ENCODE measurements at places on chromosomes 7 and 10. TPM values are rescaled to one million over a fixed set of nuclear protein-coding genes. Genes with fewer than 3 reads are reported as not detected.

The CHPF2 gene
- 19.5 TPM for total RNA-seq

The NUTM2A gene
- total RNA-seq: 0.59 TPM

The CLDN12 gene
- total RNA-seq: 30.6 TPM

The MRPL32 gene
- total RNA-seq: 47.5 TPM

The ZNF853 gene
- 0.05 TPM for total RNA-seq

The ATG9B gene
- 2.1 TPM for total RNA-seq

The GIMAP8 gene
- total RNA-seq: 0.15 TPM

DNA sequence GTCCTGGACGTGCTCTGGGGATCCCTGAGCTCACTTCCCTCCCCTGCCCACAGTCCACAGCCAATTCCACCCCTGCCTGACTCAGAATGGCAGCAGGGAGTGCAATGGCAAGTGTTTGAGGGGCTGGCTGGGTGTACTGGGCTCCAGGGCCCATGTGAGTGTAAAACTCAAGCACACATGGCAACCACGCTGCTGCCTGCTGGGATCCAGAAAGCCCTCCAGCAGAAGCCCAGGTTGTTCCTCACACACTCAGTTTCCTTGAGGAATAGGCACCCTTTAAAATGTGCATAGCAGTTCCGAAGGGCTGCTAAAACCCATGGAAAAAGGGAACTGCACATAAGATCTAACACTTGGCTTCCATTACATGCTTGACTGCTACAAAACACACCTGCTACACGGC is 11.3 kb upstream of the ATP6V0A4 start:
- H3K4me1 ChIP-seq: no peaks in the 10 kb centered on the region
- H3K27me3 ChIP-seq: no peaks in the 10 kb centered on the region
- no peak overlapping the region for H3K27ac ChIP-seq

GRCh38 chr10:47081264-47081663 is 170.0 kb downstream of the PTPN20 start:
- no peak overlapping the region for H3K27ac ChIP-seq
- no peak for DNase-seq
- no peaks in the 10 kb centered on the region for H3K4me1 ChIP-seq
- H3K27me3 ChIP-seq: no peaks in the 10 kb centered on the region

DNA sequence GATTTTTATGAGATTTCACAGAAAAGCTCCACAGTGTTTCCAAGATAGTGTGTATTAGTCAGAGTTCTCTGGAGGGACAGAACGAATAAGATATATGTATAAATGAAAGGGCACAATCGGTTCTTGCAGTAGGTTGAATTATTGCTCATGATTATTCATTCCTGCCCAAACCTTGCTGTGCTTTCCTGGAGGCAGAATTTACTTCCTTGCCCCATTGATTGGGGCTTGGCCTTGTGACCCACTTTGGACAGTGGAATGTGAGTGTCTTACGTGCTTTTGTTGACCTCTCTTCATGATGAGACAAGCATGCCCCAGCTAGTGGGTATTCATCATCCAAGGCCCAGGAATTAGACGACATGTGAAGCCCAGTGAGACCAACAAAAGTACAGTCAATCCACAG is 53.0 kb upstream of the ABCB5 start:
- no peaks in the 10 kb centered on the region for H3K36me3 ChIP-seq
- DNase-seq: no peak
- H3K27ac ChIP-seq: no peak overlapping the region
- H3K4me3 ChIP-seq: no peak overlapping the region

DNA sequence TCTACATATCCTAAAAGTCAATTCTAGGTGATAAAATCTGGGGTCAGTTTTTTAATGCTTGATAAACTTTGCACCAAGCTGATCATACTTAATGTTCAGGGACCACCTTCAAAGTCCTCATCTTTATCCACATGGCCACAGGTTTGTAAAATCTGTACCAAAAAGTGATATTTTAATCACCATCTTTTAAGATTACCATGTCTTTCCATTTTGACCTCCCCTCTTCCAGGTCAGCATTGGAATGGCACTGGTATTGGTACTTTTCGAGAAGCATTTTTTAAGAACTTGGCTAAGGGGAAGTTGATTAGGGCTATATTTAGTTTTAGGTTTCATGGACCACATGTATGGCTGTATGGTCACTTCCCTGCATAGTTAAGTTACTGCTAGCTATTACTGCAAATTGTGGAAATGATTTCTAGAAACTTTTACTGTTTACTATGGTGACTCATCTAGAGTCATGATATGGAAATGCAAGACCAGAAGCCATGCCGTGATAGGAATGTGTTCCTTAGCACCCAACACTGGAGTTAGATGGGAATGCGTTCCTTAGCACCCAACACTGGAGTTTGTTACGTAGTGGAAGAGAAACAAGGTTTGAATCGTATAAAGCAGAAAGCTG is 50.8 kb upstream of the ABLIM1 start:
- no peak overlapping the region for H3K4me3 ChIP-seq
- H3K27me3 ChIP-seq: no peaks in the 10 kb centered on the region
- no peak overlapping the region for H3K27ac ChIP-seq
- peak; percentile 52 for DNase-seq
- peaks cover 19% of the 10 kb centered on the region for H3K4me1 ChIP-seq
- no peaks in the 10 kb centered on the region for H3K36me3 ChIP-seq

DNA sequence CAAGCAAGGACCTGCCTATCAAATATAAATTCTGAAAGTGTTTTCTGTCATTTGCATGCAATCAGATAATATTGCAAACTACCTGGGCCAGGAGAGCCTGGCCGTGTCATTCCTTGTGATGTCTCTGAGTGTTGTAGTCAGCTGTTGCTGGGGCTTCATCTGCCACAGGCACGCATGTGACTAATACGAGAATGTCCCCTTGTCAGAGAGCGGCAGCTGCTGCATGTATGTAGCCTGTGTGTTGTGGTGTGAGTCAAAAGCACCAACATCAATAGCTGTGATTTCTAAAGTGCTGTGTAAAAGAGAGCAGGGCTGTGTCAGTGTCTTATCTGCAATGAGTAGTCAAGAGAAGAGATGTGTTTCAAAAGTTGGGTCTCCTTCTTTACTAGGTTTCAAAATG is 155.4 kb downstream of the POU6F2 start:
- no peak overlapping the region for H3K27ac ChIP-seq
- 0 out of 2 replicates have a peak, but pooled peaks cover 7% of the 10 kb centered on the region for H3K27me3 ChIP-seq
- no peaks in the 10 kb centered on the region for H3K4me1 ChIP-seq

DNA sequence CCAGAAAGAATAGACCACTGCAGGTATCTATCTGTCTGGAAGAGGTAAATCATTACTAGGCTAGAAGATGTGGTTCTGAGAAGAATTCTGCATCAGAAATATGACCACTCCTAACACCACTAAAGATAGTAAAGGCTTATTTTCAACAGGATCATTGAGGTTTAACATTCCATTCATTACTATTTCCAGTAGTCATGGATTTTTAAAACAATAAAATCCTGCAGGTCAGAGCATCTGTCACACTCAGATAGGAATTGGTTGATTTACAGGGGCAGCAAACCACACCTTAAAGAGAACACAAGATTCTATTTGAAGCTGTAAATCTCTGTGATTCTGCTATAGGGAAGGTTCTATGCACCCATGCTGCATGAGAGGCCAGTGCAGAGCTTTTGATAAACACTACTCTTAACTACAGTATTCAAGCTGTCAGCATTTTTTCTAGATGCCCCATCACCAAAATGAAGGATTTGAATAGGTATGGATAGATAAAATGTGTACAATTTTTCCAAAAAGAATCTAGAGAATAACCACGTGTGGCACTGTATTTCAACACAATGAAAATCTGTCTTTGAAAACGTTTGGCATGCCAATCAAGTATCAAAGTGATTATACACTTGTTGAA is 14.6 kb downstream of the LRRC17 start:
- peaks cover 14% of the 10 kb centered on the region for H3K4me1 ChIP-seq
- H3K27me3 ChIP-seq: no peaks in the 10 kb centered on the region
- no peak overlapping the region for H3K4me3 ChIP-seq
- DNase-seq: no peak
- H3K36me3 ChIP-seq: no peaks in the 10 kb centered on the region

- H3K4me3 ChIP-seq: no peak overlapping the region
- H3K27ac ChIP-seq: no peak overlapping the region
- H3K4me1 ChIP-seq: no peaks in the 10 kb centered on the region
- no peaks in the 10 kb centered on the region for H3K27me3 ChIP-seq
Measured at GRCh38 chr10:88764110-88764509, 4.3 kb downstream of the LIPN start.

DNA sequence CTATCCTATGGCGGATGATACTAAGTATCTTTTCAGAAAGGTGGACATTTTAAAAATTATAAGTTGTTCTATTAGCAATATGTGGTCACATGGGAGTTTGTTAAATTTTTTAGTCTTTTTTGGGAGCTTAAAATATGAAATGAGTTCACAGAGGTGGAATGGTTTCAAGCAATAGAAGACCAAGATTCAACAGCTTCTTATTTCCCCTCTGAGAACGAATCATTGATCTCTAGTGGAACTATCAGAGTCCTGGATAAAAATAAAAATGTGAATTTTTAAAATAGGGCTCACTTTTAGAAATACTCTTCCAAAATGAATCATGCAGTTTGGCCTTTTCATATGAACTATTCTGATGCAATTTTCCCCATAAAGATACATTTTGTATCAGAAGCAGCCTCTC is 467.7 kb upstream of the KLF6 start:
- no peaks in the 10 kb centered on the region for H3K36me3 ChIP-seq
- H3K4me3 ChIP-seq: no peak overlapping the region
- no peak for DNase-seq
- no peak overlapping the region for H3K27ac ChIP-seq

GRCh38 chr7:136134503-136134902 is 157.3 kb upstream of the MTPN start:
- DNase-seq: no peak
- no peaks in the 10 kb centered on the region for H3K27me3 ChIP-seq
- no peaks in the 10 kb centered on the region for H3K36me3 ChIP-seq
- no peaks in the 10 kb centered on the region for H3K4me1 ChIP-seq
- no peak overlapping the region for H3K4me3 ChIP-seq

DNA sequence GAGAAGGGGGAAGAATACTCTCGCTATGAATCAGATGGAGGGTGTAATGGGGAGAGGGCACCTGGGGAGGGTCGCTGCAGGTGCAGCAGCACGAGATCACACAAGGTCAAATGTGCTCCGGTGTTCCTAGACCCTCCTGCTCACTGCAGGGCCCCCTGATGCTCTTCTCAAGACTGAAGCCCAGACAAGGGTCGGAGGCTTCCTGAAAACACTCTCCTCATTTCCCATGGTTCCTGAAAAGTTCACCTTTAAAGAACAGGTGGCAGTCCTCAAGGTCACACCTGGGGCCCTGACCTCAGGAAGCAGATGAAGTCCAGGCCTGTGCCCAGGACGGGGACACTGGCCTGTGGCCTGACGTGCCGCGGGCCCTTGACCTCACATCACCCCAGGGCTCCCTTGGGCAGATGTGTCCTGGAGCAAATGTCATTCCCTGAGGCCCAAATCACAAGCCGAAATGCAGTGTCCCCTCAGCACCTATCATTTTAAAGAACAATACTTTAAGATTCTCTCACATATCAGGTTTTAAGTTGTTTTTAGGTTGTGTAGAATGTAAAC is 289.8 kb downstream of the GLRX3 start:
- H3K4me1 ChIP-seq: no peaks in the 10 kb centered on the region
- no peak overlapping the region for H3K4me3 ChIP-seq
- no peak for DNase-seq
- H3K36me3 ChIP-seq: no peaks in the 10 kb centered on the region
- H3K27ac ChIP-seq: no peak overlapping the region

GRCh38 chr10:104251443-104251842 is 3.2 kb upstream of the GSTO1 start:
- no peaks in the 10 kb centered on the region for H3K36me3 ChIP-seq
- no peak for DNase-seq
- no peaks in the 10 kb centered on the region for H3K27me3 ChIP-seq
- no peak overlapping the region for H3K4me3 ChIP-seq
- H3K27ac ChIP-seq: no peak overlapping the region

DNA sequence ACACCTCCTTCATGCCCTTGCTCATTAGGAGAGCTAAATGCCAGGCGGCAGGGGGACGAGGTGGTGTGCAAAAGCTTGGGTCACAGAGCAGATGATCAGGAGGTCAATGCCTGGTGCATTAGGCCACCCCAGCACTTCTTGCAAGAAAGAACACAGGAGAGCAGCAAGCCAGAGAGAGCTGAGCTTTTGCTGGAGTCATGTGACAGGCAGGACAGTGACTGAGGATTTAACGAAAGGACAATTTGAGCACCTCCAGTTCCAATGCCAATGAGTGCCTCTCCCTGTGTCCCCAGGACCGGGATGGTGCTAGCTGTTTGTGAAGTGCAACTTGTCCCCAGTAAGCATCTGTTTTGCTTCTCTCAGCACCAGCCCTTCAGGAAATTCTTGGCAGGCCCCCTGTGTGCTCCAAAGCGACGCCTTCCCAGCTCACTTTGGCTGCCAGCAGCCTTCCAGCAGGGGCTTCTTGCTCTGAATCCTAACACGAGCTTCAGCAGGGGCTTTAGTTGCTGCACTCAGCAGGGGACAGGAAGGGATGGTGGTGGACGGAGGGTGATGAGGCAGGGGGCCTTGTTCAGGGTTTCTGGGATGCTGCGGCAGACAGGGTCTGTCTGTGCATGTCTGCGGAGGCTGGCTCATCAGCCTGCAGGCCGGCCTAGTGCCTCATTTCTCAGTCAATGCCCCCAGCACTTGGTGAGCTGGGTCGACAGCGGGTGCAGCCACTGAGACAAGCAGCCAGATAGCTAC is 368.1 kb downstream of the RPS24 start:
- no peaks in the 10 kb centered on the region for H3K4me1 ChIP-seq
- no peak for DNase-seq
- no peak overlapping the region for H3K27ac ChIP-seq
- H3K4me3 ChIP-seq: no peak overlapping the region
- H3K27me3 ChIP-seq: no peaks in the 10 kb centered on the region
- no peaks in the 10 kb centered on the region for H3K36me3 ChIP-seq

GRCh38 chr10:25907261-25907660 is 26.8 kb upstream of the MYO3A start:
- H3K4me1 ChIP-seq: no peaks in the 10 kb centered on the region
- H3K36me3 ChIP-seq: no peaks in the 10 kb centered on the region
- no peak overlapping the region for H3K27ac ChIP-seq
- H3K4me3 ChIP-seq: no peak overlapping the region
- H3K27me3 ChIP-seq: peaks cover 6% of the 10 kb centered on the region
- no peak for DNase-seq

DNA sequence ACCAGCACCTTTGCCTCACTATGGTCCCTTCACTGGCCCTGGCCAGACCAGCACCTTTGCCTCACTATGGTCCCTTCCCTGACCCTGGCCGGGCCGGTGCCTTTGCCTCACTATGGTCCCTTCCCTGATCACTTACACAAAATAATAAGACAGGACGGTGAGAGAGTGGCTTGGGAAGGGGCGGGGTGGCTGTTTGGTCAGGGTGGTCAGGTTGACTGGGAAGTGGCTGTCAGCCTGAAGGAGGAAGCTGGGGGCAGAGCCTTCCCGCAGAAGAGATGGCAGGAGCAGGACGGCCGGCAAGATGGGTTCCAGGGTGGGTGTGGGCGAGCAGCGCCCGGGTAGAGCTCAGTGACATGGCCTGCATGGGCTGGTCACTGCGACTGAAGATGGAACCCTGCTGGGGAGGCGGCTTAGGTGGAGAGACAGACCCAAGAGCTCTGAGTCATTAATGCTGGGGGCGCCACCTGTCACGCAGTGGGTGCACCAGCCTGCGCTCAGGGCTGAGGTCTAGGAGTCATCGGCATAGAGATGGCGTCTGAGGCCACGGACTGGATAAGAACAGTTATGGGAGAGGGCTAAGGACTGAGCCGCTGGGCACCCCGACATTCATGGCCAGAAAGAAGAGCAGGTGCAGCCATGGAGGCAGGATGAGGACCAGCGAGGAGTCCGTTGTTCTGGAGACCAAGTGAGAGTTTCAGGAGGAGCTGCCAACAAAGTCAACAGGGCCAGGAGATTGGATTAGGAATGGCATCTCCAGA is 91.8 kb downstream of the CHST15 start:
- DNase-seq: no peak
- H3K36me3 ChIP-seq: no peaks in the 10 kb centered on the region
- H3K27me3 ChIP-seq: no peaks in the 10 kb centered on the region
- H3K4me1 ChIP-seq: peaks cover 3% of the 10 kb centered on the region
- no peak overlapping the region for H3K27ac ChIP-seq
